ENCODE measurements at places on chromosomes 4 and X.
A peak's percentile ranks its signal among the peaks of the same experiment; 100 is the strongest.

- H3K4me1 ChIP-seq = peaks cover 38% of the 10 kb centered on the region
- no peak overlapping the region for H3K4me3 ChIP-seq
Measured at GRCh38 chr4:13642170-13642950, 14.8 kb upstream of the BOD1L1 start.

DNA sequence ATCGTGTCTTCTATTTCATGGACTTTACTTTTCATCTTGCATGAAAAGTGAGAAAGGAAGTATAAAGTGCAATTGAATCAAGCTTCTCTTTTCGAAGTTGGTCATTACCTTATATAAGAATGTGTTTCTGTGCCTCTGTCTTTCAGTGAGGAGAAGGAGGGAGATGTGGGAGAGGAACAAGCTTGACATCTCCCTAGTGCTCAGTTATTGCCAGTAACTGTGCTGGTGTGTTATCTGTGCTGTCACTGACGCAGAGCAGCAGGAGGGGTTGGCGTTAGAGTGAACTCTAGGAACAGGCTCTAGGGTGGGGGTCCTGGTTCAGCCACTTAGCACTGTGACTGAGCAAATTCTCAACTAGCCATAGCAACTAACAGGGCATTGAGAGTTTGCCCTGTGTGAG, 34.0 kb upstream of the TBC1D9 start:
- no peaks in the 10 kb centered on the region for H3K36me3 ChIP-seq
- DNase-seq = no peak
- H3K4me3 ChIP-seq = no peak overlapping the region
- no peaks in the 10 kb centered on the region for H3K27me3 ChIP-seq

- H3K36me3 ChIP-seq = no peaks in the 10 kb centered on the region
- H3K27ac ChIP-seq = no peak overlapping the region
- DNase-seq = no peak
- no peaks in the 10 kb centered on the region for H3K4me1 ChIP-seq
- H3K4me3 ChIP-seq = no peak overlapping the region
Measured at GRCh38 chr4:185997296-185997695, 71.7 kb upstream of the TLR3 start.

GRCh38 chr4:61003301-61003700, 196.8 kb upstream of the ADGRL3 start:
- no peaks in the 10 kb centered on the region for H3K36me3 ChIP-seq
- no peaks in the 10 kb centered on the region for H3K4me1 ChIP-seq
- H3K27ac ChIP-seq = no peak overlapping the region
- H3K4me3 ChIP-seq = no peak overlapping the region

DNA sequence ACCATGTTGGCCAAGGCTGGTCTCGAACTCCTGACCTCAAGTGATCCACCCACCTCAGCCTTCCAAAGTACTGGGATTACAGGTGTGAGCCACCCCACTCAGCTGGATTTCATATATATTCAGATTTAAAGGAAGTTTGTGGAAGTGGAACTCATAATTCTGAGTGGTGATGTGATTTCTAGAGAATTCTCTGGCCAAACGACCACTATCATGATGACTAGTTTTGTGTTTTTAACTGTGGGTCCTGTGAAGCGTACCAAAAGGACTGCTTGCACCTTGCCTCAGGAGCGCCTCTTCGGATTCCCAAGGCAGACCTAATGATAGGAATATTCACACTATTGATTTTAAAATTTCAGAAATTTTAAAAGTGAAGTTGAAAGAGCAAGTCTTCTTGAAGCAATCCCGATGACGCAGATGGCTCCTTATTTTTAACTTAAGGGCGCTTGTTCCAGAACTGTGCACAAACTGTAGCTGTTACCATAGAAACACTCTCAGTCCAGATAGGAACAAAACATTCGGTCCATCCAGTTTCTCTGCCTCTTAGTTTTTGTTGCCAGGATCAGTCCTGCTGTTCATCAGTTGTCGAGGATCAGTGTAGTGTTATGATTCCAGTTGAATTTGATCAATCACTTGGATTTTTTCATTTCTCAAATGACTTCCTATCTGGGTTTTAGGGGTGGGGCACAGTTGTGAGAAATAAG, 51.7 kb upstream of the CLCN4 start:
- DNase-seq = no peak
- no peaks in the 10 kb centered on the region for H3K4me1 ChIP-seq
- H3K27me3 ChIP-seq = no peaks in the 10 kb centered on the region
- H3K27ac ChIP-seq = no peak overlapping the region

DNA sequence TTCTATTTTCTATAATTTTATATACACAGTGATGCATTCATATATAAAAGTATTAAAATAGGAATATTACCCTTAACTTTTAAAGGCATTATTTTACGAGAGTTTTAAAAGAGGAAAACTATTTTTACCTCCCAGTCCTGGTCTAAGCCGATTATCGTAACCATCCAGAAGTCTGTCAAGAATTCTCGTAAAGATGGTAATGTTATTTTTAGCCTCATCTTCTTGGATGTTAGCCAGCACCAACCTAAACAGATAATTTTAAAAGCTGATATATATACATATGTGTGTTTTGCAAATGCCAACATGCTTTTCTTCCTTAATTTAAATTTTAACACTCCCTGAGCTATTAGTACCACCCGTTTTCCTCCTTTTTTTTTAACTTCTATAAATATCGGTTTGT, 4.0 kb downstream of the GABRA2 start:
- DNase-seq = no peak
- H3K27me3 ChIP-seq = peaks cover 8% of the 10 kb centered on the region
- H3K36me3 ChIP-seq = no peaks in the 10 kb centered on the region
- no peak overlapping the region for H3K27ac ChIP-seq

- DNase-seq = no peak
- H3K36me3 ChIP-seq = no peaks in the 10 kb centered on the region
- H3K27ac ChIP-seq = no peak overlapping the region
- H3K4me1 ChIP-seq = peaks cover 21% of the 10 kb centered on the region
- H3K4me3 ChIP-seq = no peak overlapping the region
Measured at GRCh38 chr4:26999689-27000088, 139.0 kb downstream of the STIM2 start.

GRCh38 chrX:17826609-17827496, 34.2 kb downstream of the RAI2 start:
- H3K4me1 ChIP-seq = no peaks in the 10 kb centered on the region
- peak; percentile 34 for DNase-seq
- no peak overlapping the region for H3K27ac ChIP-seq
- no peaks in the 10 kb centered on the region for H3K36me3 ChIP-seq

GRCh38 chr4:74117024-74117534, 18.1 kb upstream of the CXCL2 start:
- peak overlapping the region; percentile 96 for H3K27ac ChIP-seq
- no peaks in the 10 kb centered on the region for H3K36me3 ChIP-seq
- DNase-seq = peak; percentile 98
- no peak overlapping the region for H3K4me3 ChIP-seq

DNA sequence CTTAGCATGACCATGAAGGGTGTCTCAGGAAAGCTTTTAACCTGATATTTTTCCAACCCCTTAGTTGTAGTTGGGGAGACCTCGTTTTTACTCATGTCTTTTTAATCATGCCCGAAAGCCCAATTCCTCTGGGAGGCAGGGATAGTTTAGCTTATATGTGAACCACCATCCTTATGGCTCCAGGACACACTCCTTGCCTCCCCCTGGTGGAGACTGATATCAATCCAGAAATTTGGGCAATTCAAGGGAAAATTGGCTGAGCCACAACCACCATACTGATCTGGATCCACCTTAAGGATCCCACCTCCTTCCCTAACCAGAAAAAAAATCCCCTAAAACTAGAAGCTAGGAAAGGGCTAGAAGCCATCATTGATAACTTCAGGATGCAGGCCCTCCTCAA, 13.4 kb upstream of the COL25A1 start:
- no peak for DNase-seq
- H3K36me3 ChIP-seq = no peaks in the 10 kb centered on the region
- no peak overlapping the region for H3K4me3 ChIP-seq
- H3K27me3 ChIP-seq = 0 out of 2 replicates have a peak, but pooled peaks cover 6% of the 10 kb centered on the region
- no peak overlapping the region for H3K27ac ChIP-seq

DNA sequence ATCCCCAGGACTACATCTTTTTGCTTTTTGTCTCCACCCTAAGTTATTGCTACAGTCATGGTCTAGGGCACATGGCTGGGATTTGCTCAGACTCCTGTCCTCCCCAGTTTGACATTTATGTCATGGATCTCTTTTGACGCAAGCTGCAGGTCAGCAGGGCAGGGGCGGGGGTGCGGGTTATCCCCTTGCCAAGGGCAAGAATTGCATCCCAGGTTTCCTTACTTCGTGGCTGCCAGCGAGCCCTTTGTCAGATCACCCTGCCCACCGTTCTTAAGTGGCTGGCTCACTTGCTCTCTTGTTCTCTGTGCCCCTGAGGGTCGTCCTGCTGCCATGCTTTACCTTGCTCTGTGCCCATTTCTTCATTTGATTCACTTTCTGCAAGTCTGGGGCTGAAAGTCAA, 21.1 kb upstream of the UBA1 start:
- H3K36me3 ChIP-seq = peaks cover 12% of the 10 kb centered on the region
- H3K27me3 ChIP-seq = no peaks in the 10 kb centered on the region

- no peak for DNase-seq
- H3K4me1 ChIP-seq = peaks cover 15% of the 10 kb centered on the region
- H3K27ac ChIP-seq = no peak overlapping the region
- no peaks in the 10 kb centered on the region for H3K36me3 ChIP-seq
- no peaks in the 10 kb centered on the region for H3K27me3 ChIP-seq
- no peak overlapping the region for H3K4me3 ChIP-seq
Measured at GRCh38 chr4:176433983-176434382, 114.2 kb downstream of the SPCS3 start.

DNA sequence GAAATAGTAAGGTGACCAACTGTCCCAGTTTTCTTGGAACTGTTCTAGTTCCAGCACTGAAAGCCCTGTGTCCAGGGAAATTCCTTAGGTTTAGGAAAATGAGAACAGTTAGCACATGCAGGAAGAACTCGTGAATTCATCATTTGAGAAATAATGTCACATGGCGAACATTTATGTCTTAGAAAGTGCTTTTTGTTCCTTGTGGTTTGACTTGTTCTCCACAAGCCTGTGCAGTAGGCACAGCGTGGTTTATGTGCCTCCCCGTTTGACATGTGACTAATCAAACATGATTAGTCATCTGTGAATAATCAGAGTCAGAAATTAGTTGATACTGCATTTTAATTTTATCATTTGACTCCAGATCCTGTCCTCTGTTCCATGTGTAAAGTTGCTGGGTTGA, 556.0 kb upstream of the CPEB2 start:
- H3K27me3 ChIP-seq = no peaks in the 10 kb centered on the region
- H3K36me3 ChIP-seq = no peaks in the 10 kb centered on the region
- H3K4me3 ChIP-seq = no peak overlapping the region
- peaks cover 9% of the 10 kb centered on the region for H3K4me1 ChIP-seq
- DNase-seq = peak; percentile 60

DNA sequence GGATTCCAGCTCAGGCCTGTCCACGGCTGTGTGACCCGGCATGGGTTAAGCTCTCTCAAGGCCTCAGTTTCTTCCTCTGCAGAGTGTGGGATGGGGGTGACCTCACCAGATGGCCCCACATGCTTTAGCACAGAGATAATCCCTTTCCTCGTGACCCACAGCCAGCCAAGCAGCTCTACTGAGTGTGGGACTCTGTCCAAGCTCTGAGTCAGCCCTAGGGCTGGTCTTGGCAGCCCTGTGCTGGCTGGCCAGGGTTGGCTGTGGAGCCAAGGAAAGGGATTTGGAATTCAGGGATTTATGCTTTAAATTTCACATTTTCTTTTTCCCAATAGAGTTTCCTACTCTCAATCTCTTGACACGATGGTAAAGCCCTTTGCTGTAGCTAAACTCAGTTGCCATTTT, 19.7 kb upstream of the SPON2 start:
- H3K4me3 ChIP-seq = 0 out of 2 replicates have a peak overlapping the region, but pooled peaks have one; percentile 23
- H3K4me1 ChIP-seq = peaks cover 15% of the 10 kb centered on the region
- no peaks in the 10 kb centered on the region for H3K27me3 ChIP-seq

- no peak overlapping the region for H3K4me3 ChIP-seq
- H3K27me3 ChIP-seq = no peaks in the 10 kb centered on the region
- no peaks in the 10 kb centered on the region for H3K36me3 ChIP-seq
- H3K4me1 ChIP-seq = peaks cover 7% of the 10 kb centered on the region
Measured at GRCh38 chr4:11480683-11481082, 52.0 kb upstream of the HS3ST1 start.

GRCh38 chr4:133156096-133156495, 7.0 kb downstream of the PCDH10 start:
- H3K27me3 ChIP-seq = no peaks in the 10 kb centered on the region
- DNase-seq = no peak
- no peak overlapping the region for H3K4me3 ChIP-seq
- no peaks in the 10 kb centered on the region for H3K4me1 ChIP-seq
- no peak overlapping the region for H3K27ac ChIP-seq

DNA sequence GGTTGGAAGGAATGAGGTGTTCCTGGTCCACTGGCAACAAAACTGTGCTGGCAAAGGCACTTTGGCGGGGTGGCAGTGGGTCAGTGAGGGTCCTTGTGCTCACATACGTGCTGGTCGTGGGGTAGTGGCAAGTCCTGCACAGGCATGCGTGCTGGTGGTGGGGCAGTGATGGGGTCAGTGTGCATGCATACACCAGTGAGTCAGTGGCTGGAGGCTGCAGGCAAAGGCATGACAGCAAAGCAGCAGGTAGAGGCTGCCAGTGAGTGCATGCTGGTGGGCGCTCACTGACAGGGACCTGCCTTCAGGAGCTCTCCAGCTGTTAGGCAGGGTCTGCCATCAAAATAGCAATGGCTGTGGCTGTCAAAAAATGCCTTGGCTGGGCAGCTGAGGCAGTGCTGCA, 42.1 kb downstream of the TMPRSS11E start:
- no peaks in the 10 kb centered on the region for H3K36me3 ChIP-seq
- H3K27me3 ChIP-seq = no peaks in the 10 kb centered on the region
- H3K27ac ChIP-seq = no peak overlapping the region
- no peak for DNase-seq
- H3K4me1 ChIP-seq = no peaks in the 10 kb centered on the region
- H3K4me3 ChIP-seq = no peak overlapping the region

DNA sequence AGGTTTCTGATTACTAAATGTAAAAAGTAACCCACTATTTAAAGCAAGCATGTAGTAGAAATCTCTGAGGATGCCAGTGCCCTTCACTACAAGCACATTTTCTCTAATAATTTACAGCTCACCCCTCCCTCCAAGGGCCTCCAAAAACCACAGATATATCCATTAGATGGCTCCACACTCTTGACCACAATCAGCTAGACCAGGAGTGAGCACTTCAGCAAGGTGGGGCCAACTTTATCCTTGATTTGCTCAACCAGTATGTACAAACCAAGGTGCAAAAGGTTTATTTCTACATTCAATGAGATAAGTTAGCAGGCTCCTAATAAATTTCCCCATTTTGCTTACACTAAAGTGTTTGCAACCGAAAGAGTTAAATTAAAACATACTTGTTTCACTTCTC, 35.8 kb downstream of the RFC1 start:
- H3K4me3 ChIP-seq = no peak overlapping the region
- peaks cover 4% of the 10 kb centered on the region for H3K36me3 ChIP-seq
- no peak overlapping the region for H3K27ac ChIP-seq

- no peak for DNase-seq
- no peaks in the 10 kb centered on the region for H3K36me3 ChIP-seq
- H3K4me3 ChIP-seq = no peak overlapping the region
- H3K27me3 ChIP-seq = no peaks in the 10 kb centered on the region
- peaks cover 13% of the 10 kb centered on the region for H3K4me1 ChIP-seq
- H3K27ac ChIP-seq = no peak overlapping the region
Measured at GRCh38 chrX:41019041-41019392, 66.2 kb upstream of the USP9X start.
